Neural progenitor cell (in vitro differentiated cells): ENCODE measurements at places on chromosomes 1 and 21. TPM values are rescaled to one million over a fixed set of nuclear protein-coding genes. Genes with fewer than 3 reads are reported as not detected.

GRCh38 chr1:94468708-94469107, 50.5 kb downstream of the ABCD3 start:
- DNase-seq: no peak

GRCh38 chr1:53260631-53261247, 22.4 kb upstream of the MAGOH start:
- no peak for DNase-seq

Gene ADAMTS5
- total RNA-seq: under 0.01 TPM in 1 of 2 replicates, not detected in the other

Gene TLR5
- 0.30 and 0.68 TPM in 2 replicates for total RNA-seq

Gene ST6GALNAC5
- total RNA-seq: 30.7 and 35.9 TPM in 2 replicates

Gene CELA2B
- total RNA-seq: not detected in 2 replicates

Gene FAM78B
- total RNA-seq: 0.43 TPM in 1 of 2 replicates, not detected in the other
